Cerebellar nuclear complex (tissue), 1 donor: ENCODE measurements at places on chromosomes 1 and 21.

- DNase-seq: no peak
Measured at GRCh38 chr1:211813590-211813989, 17.0 kb downstream of the LPGAT1 start.

DNA sequence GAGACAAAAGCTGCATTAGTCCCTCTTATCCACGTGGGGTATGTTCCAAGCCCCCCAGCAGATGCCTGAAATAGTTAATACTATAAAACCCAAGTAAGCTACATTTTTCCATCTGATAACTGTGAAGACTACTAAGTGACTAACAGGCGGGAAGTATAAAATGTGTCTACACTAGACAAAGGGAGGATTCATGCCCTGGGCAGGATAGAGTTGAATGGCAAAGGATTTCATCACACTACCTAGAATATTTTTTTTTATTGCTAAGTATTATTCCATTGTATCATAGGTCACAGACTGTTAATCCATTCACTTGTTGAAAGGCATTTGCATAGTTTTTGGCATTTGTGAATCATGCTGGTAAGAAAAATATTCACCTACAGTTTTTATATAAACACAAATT is 26.4 kb upstream of the CFHR4 start:
- no peak for DNase-seq

- no peak for DNase-seq
Measured at GRCh38 chr1:70071601-70072000, 133.8 kb downstream of the LRRC40 start.

DNA sequence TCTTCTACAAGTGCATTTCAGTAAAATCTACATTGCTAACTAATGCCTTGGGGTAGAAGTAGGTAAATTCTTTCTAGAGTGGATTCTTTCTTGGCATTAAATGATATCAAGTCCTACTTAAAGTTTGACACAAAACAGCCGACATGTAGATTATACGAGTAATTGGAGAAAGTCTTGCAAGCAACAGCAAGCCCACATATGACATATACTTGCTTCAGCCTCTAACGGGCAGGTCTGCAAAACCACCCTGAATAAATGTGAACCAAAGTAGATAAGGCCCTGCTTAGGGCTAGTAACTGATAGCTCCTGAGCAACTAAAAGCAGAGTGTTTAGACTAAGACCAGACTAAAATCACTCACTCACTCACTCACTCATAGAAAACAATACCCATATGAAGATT is 203.2 kb downstream of the LTN1 start:
- DNase-seq: no peak

GRCh38 chr1:15742339-15742801 is at the start of gene TMEM82:
TMEM82 (plus strand) TSS chr1:15742499; CDS start chr1:15742560, 61 bp downstream.
- DNase-seq: no peak

GRCh38 chr1:95221306-95221705 is 12.7 kb upstream of the RWDD3 start:
- DNase-seq: no peak

DNA sequence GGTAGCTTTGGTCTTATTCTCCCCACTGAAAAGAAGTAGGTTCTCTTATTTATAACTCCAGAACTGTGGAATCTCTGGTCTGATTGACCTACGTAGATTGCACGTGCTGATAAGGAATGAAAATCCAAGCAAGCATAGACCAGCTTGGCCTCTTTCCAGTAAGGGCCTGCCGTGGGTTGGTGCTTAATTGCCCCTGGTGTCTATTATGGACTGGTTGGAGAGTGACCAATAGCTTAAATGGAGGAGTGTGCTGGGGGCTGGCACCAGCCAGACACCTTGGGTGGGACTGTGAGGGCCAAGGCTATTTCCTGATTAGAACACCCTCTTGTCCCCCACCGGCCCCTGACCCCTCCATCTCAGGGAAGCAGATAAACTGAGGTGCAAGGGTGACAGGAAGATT is 74.0 kb downstream of the TENT5C start:
- DNase-seq: no peak

DNA sequence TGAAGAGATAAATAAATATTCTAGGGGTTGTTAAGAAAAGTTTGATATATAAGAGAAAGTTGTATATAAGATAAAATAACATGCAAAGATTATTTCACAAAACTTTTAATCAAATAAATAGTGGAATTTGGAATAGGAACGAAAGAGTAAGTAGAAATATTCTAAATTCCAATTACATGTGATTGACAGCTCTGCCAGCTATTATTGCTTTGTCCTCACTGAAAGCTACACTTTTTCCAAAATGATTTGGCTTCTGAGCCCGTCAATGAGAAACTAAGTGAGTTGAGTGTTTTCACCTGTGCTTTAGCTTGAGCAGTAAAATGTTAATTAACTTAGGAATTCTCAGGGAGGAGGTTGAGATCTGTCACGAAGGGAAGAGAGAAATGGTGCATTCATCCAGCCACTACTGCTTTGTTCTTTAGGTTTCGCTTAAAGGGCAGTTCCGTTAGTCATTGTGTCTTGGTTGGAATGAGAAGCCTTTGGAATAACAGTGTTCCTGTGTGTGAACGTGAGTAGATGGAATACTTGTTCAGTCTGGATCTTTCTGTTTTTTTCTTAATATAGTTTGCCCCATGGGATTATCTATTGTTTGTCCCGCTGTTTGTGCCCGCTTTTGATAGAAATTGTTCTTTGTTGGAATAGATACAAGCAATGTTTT is 63.3 kb upstream of the CR1L start:
- no peak for DNase-seq

GRCh38 chr1:222974496-222974895 is 159.7 kb downstream of the DISP1 start:
- DNase-seq: no peak

- DNase-seq: no peak
Measured at GRCh38 chr21:39318091-39318959, 4.9 kb upstream of the BRWD1 start.

GRCh38 chr1:235767795-235768194 is 98.9 kb downstream of the LYST start:
- no peak for DNase-seq

DNA sequence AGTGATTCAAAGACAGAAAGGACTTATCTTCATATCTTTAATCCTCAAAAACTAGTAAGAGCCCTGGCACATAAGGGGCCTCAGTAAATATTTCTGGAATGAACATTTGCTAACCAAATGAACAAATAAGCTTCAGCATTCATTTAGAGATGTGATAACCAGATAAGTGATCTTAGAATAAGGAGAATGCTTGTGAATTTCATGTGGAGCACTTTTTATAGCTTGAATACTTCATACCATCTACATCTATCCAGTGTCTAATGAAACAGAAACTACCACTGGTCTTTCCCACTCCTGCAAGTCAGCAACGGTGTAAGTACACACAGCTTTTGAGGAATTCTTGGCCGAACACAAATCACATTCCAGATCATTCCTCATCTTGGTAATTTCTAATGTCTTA is 38.5 kb downstream of the EDEM3 start:
- DNase-seq: no peak

DNA sequence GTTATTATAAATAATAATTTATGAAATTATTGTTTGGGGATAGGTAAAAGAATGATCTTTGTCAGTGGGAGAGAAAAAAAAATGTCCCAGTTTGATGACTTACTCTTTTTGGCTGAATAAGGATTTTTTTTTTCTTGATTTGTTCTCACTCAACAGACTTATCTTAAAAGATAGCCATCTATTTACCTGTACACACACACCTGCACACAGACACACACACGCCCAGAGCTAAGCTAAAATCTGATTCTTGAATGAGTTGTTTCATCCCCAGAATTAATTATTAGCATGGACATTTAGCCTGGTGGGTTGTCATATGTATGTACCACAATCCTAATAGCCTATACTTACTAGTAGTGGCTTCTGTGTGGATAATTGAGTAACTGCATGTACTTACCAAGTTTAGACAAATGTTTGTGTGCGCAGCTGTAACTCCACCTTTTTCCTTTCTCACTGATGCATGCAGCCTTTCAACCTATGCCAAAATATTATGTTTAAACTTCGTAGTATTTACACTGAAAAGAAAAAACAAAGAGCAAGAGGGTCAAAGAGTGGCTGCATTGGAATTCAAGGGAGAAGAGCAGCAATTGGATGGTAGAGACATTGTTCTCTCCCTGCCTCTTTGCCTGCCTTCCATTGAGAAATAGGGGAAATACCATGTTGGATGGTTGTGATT is 174.3 kb downstream of the ADGRL2 start:
- DNase-seq: no peak

- DNase-seq: no peak
Measured at GRCh38 chr1:247118946-247119446, 14.8 kb upstream of the ZNF669 start.

DNA sequence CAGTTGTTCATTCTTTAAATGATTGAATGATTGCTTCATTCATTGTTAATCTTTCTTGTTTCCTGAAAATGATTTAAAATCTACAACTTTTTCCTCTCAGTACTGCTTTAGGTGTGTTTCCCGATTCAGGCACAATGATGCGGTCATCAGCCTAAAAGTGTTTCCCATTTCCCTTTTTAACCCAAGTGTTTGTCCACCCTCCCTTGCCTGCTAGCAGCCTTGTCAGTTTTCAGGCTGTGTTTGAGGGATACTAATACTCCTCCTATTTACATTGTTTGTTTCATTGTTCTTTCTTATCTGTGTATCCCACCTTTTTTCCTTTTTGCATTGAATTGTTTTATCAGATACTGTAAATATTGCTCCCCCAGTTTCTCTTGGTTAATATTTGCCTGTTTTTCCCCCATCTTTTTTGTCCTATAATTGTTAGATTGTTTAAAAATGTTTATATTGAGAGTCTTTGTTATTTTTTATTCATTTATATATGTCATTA is 131.1 kb downstream of the KIAA0319L start:
- DNase-seq: no peak

GRCh38 chr1:21814241-21814918 is 2.3 kb downstream of the LDLRAD2 start:
- no peak for DNase-seq

- DNase-seq: no peak
Measured at GRCh38 chr1:234658138-234658537, 48.2 kb upstream of the IRF2BP2 start.

- DNase-seq: no peak
Measured at GRCh38 chr1:243733670-243734307, 116.3 kb downstream of the AKT3 start.

DNA sequence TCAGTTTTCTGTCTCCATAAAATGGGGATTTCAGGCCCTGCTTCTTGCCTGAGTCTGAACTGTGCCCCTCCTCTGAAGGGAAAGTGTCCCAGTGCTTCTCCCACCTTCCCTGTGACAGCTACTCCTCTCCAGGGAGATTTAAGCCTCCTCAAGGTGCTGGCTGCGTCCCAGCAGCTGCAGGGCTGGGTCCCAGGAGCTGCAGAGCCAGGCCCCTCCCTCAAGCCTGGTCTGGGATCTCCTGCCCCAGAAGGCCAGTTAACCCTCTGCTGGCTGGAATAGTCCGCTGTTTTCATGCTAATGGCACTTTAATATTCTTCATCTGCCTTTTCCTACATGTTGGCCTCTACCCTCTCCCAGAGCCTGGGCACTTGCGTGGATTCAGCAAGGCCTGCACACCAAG is 99.0 kb downstream of the PLXNA2 start:
- no peak for DNase-seq

DNA sequence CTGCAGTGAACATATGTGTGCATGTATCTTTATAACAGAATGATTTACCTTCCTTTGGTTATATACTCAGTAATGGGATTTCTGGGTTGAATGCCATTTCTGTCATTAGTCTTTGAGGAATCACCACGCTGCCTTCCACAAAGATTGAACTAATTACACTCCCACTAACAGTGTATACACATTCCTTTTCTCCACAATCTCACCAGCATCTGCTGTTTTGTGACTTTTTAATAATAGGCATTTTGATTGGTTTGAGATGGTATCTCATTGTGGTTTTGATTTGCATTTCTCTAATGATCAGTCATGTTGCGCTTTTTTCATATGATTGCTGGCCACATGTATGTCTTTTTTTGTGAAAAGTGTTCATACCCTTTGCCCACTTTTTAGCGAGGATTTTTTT is 680.5 kb downstream of the PTPRC start:
- no peak for DNase-seq

GRCh38 chr1:246508897-246509688 is 2.0 kb upstream of the SMYD3 start:
- no peak for DNase-seq

DNA sequence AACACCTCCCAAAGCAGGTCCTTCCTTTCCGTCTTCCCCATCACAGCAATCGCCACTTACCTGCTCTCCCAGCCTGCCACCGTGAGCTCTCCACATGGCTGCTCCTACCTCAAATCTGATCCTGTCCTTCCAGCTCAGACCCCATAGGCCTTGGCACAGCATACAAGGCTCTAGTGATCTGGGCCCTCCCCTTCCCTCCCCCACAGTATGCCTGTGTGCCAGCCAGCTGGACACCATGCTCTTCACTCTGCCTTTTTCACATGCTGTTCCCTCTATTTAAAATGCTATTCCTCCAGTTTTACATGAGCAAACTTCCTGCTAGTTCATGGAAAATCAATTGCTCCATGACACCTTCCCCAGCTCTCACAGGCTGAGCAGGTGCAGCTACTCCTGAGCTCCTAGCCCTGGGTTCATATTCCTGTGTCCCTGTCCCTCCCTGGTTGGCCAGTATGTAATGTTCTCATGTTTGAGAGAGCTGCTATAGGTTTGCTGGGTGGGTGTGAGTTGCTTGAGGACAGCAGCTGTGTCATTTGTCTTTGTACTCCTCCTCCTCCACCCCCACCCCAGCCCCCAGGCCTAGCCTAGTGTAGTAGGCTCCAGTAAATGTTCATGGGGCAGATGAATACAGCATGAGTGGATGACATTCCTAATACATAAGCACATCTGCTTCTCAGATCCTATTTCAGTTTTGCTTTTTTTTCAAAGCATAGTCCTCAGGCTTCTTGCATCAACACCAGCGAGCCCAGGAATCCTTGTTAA is 6.3 kb upstream of the TNNT2 start:
- no peak for DNase-seq

- DNase-seq: no peak
Measured at GRCh38 chr1:200473698-200474371, 64.0 kb upstream of the ZNF281 start.

GRCh38 chr1:221344693-221345092 is 397.2 kb downstream of the DUSP10 start:
- DNase-seq: no peak

GRCh38 chr1:108814343-108815125 is 42.4 kb downstream of the AKNAD1 start:
- DNase-seq: no peak

DNA sequence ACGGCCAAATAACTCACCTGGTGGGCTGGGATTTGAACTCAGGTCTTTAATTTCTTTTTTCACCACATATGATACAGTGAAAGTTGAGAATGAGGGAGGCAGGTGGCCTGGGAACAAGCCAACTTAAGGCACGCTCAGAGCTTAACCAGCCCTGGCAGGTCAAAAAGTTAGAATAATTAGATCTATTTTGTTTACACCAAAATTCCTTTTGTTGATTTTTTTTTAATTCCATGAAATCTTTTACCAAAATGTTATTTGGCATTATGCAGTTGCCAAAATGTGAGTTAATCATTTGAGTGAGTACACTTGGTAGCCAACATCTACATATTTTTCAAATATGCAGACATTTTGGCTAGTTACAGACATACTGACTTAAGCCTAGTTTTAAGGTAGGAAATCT is 36.8 kb downstream of the LHX8 start:
- DNase-seq: no peak
